ENCODE measurements at places on chromosomes 7 and 10.
A peak's percentile ranks its signal among the peaks of the same experiment; 100 is the strongest.

- H3K27ac ChIP-seq: no peak overlapping the region
- H3K4me1 ChIP-seq: peaks cover 2% of the 10 kb centered on the region
- peak; percentile 9 for DNase-seq
- no peaks in the 10 kb centered on the region for H3K27me3 ChIP-seq
Observed at GRCh38 chr10:92241158-92241500, 49.7 kb downstream of the CPEB3 start.

- no peaks in the 10 kb centered on the region for H3K4me1 ChIP-seq
- no peak overlapping the region for H3K27ac ChIP-seq
- H3K27me3 ChIP-seq: no peaks in the 10 kb centered on the region
- no peak for DNase-seq
Observed at GRCh38 chr7:114533131-114533530, 118.5 kb downstream of the FOXP2 start.

GRCh38 chr10:12638103-12638502 is 288.8 kb downstream of the CAMK1D start:
- H3K36me3 ChIP-seq: no peaks in the 10 kb centered on the region
- DNase-seq: peak; percentile 31
- H3K4me1 ChIP-seq: peaks cover 6% of the 10 kb centered on the region
- H3K27ac ChIP-seq: no peak overlapping the region

GRCh38 chr7:27697861-27698430 is 35.3 kb upstream of the HIBADH start:
- H3K27me3 ChIP-seq: no peaks in the 10 kb centered on the region
- no peak overlapping the region for H3K4me3 ChIP-seq
- no peaks in the 10 kb centered on the region for H3K36me3 ChIP-seq
- H3K27ac ChIP-seq: no peak overlapping the region
- DNase-seq: peak; percentile 49

- H3K4me3 ChIP-seq: no peak overlapping the region
- H3K36me3 ChIP-seq: peaks cover 12% of the 10 kb centered on the region
- H3K4me1 ChIP-seq: no peaks in the 10 kb centered on the region
Observed at GRCh38 chr10:96978621-96979154, 146.6 kb downstream of the LCOR start.

DNA sequence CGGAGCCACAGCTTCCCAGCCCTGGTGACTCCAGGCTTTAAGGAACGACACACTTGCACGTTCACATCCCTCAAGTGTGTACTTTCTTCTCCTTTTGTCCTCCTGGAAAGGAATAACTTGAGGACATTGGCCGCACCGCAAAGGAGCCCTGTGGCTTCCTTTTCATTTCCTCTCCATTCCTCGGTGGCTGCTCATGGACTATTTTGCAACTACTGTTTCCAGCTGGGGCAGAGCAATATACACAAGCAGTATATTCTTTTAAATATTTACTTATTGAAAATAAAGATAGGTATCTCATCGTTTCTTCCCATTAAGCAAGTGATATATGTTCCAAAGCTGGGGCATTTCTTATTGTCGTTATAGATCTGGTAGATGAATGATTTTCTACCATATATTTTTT is 97.2 kb upstream of the LYZL1 start:
- H3K4me3 ChIP-seq: no peak overlapping the region
- DNase-seq: peak; percentile 28
- peaks cover 10% of the 10 kb centered on the region for H3K4me1 ChIP-seq
- H3K36me3 ChIP-seq: no peaks in the 10 kb centered on the region
- peaks cover 13% of the 10 kb centered on the region for H3K27me3 ChIP-seq

DNA sequence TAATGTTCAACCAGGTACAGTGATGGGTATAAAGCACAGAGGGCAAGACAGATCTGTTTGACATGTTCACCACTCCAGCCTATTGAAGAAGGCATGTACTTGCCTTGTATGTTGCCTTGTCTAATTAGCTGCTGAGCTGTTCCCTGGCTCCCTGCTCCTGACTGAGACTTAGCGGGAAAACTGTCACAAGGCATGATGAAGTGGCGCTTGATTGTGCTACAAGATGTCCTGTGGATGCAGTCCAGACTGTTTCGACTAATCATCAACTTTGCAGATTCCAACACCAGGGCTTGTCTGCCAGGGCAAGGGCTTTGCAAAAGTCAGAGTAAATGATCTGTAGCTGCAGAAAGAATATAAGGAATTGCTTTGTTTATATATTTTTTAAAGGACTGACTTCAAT is 136.2 kb upstream of the NRBF2 start:
- H3K4me1 ChIP-seq: no peaks in the 10 kb centered on the region
- H3K4me3 ChIP-seq: no peak overlapping the region
- DNase-seq: no peak
- peaks cover 2% of the 10 kb centered on the region for H3K27me3 ChIP-seq

DNA sequence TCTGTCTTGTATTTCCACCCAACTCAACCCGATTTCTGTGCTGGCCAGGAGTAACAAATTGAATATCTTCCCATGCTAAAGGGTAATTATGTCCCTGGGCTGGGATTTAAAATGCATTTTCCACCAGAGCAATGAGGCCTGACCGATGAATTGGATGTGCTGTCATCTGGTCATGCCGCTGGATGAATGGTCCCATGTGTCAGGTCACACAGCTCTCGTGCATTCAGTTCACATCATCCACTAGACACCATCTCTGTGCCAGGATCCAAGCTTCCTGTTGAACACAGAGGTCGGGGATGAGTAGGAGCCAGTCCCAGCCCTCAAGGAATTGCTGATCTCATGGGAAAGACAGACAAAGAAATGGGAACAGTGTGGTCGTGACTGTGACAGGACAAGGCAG is 200.8 kb downstream of the ADRA2A start:
- no peak overlapping the region for H3K27ac ChIP-seq
- H3K27me3 ChIP-seq: no peaks in the 10 kb centered on the region

- no peak overlapping the region for H3K4me3 ChIP-seq
- H3K27ac ChIP-seq: peak overlapping the region; percentile 95
- peaks cover 15% of the 10 kb centered on the region for H3K36me3 ChIP-seq
- H3K4me1 ChIP-seq: peaks cover 30% of the 10 kb centered on the region
- DNase-seq: no peak
- H3K27me3 ChIP-seq: no peaks in the 10 kb centered on the region
Observed at GRCh38 chr7:43645699-43646226, 62.9 kb downstream of the STK17A start.

DNA sequence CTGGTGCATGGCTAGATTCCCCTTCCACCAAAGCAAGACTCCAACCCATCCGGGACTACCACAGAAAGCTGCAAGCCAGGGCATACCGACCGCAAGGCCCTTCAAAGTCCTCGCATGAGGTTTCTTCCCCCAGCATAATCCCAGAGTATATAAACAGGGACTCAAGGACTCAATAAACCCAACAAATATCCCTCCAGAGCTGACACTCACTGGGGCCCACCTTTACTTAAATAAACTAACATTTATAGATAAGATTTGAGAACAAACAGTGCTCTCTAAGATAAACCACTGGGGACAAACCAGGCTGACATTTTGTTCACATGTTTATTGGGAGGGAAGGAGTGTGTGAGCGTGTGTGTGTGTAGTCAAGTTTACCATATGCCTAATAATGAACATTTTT is 138.2 kb downstream of the ADAM12 start:
- H3K27ac ChIP-seq: no peak overlapping the region
- no peaks in the 10 kb centered on the region for H3K36me3 ChIP-seq
- peaks cover 21% of the 10 kb centered on the region for H3K4me1 ChIP-seq

GRCh38 chr7:45065031-45065995 is 23.5 kb downstream of the NACAD start:
- H3K27me3 ChIP-seq: no peaks in the 10 kb centered on the region
- no peak overlapping the region for H3K27ac ChIP-seq
- H3K36me3 ChIP-seq: peaks cover 47% of the 10 kb centered on the region
- H3K4me1 ChIP-seq: no peaks in the 10 kb centered on the region

DNA sequence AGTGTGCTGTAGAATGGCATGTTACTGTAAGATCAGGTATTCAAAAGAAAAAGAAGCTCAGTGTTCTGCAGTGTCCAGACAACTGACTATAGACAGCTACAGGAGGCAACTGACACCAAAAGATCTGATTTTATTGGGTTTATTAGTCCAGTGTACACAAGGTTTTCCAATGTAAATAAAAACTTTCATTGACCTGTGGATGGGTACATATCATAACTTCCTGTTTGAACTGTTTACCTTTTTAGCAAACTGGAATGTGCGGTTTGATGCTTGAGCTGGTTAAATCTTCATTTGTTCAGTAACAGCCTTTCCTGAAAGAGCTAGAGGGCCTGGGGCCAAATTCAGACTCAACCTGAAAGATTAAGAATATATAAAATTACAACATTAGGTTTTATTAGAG is 172.6 kb upstream of the SP8 start:
- no peak overlapping the region for H3K4me3 ChIP-seq
- no peak overlapping the region for H3K27ac ChIP-seq
- no peaks in the 10 kb centered on the region for H3K27me3 ChIP-seq
- no peak for DNase-seq
- no peaks in the 10 kb centered on the region for H3K36me3 ChIP-seq

- no peak overlapping the region for H3K4me3 ChIP-seq
- peak; percentile 66 for DNase-seq
- no peak overlapping the region for H3K27ac ChIP-seq
- H3K27me3 ChIP-seq: no peaks in the 10 kb centered on the region
- H3K36me3 ChIP-seq: no peaks in the 10 kb centered on the region
- no peaks in the 10 kb centered on the region for H3K4me1 ChIP-seq
Observed at GRCh38 chr7:7761340-7761973, 43.0 kb upstream of the RPA3 start.

- no peaks in the 10 kb centered on the region for H3K4me1 ChIP-seq
- peaks cover 10% of the 10 kb centered on the region for H3K36me3 ChIP-seq
- no peak overlapping the region for H3K27ac ChIP-seq
- DNase-seq: peak; percentile 56
- no peaks in the 10 kb centered on the region for H3K27me3 ChIP-seq
Observed at GRCh38 chr10:49037187-49037586, 78.1 kb downstream of the VSTM4 start.

DNA sequence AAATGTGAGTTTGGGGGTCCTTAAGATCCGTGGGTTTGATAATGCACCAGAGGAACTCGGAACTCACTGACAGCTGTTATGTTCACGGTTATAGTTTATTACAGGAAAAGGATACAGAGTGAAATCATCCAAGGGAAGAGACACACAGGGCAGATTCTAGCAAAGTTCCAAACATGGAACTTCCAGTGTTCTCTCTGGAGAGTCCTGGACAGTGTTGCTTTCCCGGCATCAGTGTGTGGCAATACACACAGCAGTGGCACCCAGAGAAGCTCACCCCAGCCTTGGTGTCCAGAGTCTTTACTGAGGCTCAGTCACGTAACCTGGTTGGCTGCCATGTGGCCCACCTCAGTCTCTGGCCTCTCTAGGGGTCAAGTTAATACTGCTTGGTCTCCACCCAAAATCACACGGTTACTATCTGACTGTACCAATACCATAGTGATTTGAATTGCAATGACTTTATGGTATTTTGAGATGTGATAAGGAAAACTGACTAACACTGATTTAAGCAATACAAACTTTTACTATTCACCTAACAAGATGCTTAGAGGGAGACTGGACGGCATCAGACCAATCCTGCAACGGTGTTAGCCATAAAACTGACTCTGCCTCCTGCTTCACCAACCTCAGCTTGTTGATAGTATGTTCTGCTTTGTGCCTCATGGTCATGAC is 8.1 kb upstream of the PRXL2A start:
- no peaks in the 10 kb centered on the region for H3K36me3 ChIP-seq
- DNase-seq: no peak
- no peaks in the 10 kb centered on the region for H3K4me1 ChIP-seq
- no peak overlapping the region for H3K4me3 ChIP-seq

- no peaks in the 10 kb centered on the region for H3K27me3 ChIP-seq
- peaks cover 1% of the 10 kb centered on the region for H3K4me1 ChIP-seq
- DNase-seq: no peak
Observed at GRCh38 chr10:125107965-125108580, 52.3 kb downstream of the CTBP2 start.
